ENCODE measurements at places on chromosomes 5 and 9. TPM values are rescaled to one million over a fixed set of nuclear protein-coding genes. Genes with fewer than 3 reads are reported as not detected.

DNA sequence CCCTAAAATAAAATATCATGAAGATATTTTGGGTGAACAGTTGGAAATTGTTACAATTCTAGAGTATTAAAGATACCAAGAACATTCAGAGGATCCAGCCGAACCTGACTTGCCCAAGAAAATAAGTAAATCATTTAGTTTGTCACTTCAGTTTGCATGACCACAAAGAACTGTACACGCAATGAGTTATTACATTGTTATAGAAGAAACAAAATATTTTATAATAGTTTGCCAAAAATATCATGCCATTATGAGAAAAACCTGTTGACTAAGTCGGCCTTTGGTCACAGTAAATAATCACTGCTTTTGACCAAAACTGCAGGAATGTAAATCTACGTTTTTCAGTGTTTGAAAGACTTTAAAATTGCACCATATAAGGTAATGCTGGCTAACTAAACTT is 27.9 kb downstream of the TRIO start:
- H3K4me1 ChIP-seq: peaks cover 64% of the 10 kb centered on the region
- H3K36me3 ChIP-seq: no peaks in the 10 kb centered on the region
- DNase-seq: no peak
- H3K27ac ChIP-seq: no peak overlapping the region

GRCh38 chr9:35163413-35163812 is 1.6 kb downstream of the UNC13B start:
- H3K4me1 ChIP-seq: peaks cover 18% of the 10 kb centered on the region
- H3K36me3 ChIP-seq: no peaks in the 10 kb centered on the region
- no peaks in the 10 kb centered on the region for H3K27me3 ChIP-seq
- peak overlapping the region; percentile 94 for H3K27ac ChIP-seq

DNA sequence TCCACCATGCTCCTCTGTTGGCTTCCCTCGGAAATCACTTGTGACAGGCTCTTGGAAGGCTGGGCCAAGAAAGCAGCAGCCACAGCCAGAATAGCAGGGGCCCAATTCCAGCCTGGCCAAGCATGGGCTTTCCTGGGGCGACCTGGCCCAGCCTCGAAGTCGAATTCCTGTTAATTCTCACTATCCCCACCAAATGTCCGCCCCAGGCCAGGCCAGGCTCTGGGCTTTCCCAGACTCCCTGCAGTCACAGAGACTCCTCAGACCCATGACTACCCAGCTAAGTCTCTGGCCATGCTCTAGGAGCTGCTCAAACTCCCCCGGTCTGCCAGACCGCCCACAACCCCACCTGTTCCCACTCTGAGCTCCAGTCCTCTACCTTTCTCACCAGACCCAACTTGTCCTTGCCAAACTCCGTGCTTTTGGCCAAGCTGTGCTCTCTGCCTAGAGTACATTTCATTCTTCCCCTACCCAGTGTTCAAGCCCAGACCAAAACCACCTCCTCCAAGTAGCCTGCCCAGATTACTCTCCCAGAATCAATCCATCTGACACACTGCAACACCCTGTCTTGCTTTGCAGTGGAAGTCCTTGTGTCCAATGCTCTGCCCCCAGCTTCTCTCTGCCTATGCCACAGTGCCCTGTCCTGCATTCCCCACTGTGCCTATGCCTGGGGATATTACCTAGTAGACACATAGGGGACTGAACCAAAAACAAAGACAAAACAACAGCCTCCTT is 26.2 kb downstream of the SHB start:
- no peaks in the 10 kb centered on the region for H3K36me3 ChIP-seq
- peaks cover 43% of the 10 kb centered on the region for H3K4me1 ChIP-seq
- no peak overlapping the region for H3K4me3 ChIP-seq
- no peak overlapping the region for H3K27ac ChIP-seq
- H3K27me3 ChIP-seq: no peaks in the 10 kb centered on the region
- no peak for DNase-seq

DNA sequence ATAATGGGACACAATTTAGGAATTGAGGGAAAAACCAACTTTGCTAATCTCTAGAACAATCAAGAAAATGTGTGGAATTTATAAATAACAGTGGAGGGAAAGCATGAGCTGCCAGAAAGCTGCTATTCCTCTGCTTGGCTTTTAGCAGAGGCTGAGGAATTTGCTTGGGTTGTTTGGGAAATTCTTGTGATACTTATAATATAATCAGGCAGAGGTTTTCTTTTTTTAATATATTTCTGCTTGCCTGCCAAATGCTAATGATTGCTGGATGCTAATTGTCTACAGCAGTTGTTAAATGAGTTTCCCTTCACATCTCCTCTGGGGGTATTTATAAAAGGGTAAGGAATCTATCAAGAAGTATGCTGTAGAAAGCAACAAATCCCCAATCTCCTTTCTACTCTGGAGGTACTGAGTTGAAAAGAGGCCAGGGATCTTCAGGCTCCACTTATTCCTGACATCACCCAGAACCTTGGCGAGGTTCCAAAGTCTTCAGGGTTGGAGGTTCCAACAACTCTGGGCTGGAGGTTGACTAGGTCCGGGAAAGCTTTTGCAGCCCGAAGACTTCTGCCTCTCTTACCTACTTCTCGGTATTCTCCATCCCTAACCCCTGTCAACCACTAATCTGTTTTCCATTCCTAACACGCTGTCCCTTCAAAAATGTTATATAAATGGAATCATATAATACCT is 60.4 kb upstream of the TMED7 start:
- DNase-seq: peak; percentile 35
- H3K4me3 ChIP-seq: no peak overlapping the region
- H3K4me1 ChIP-seq: no peaks in the 10 kb centered on the region
- H3K27me3 ChIP-seq: peaks cover 48% of the 10 kb centered on the region

DNA sequence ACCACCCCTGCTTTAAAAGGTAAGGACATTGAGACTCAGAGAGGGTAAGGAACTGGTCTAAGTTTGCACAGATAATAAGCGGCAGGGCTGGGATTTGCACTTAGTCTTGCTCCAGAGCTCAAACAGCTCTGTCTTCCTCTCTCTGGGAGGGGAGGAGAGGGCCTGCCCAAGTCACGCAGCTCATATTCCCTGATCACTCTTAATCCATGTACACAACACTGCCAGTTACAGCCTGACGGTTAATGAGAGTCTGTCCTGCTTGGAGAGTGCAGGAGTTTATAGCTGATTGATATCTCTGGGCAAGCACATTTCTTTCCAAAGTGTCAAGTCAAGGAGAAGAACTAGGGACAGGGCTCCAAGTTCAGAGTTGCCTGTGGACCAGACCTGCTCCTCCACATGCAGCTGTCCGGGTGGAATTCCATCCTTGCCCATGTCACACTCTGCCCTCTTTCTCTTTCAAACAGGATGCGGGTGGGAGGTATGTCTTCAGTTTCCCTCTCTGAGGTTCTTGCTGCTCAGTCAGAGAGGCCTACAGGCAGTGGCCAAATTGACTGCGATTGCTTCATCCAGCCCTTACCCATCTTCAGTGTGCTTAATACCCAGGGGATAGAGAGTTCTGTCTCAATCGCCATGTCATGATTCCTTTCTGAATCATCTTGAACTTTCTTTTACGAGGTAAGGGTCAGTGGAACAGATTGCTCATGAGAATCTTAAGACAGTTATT is 54.5 kb downstream of the GALNT12 start:
- H3K4me3 ChIP-seq: no peak overlapping the region
- no peak overlapping the region for H3K27ac ChIP-seq
- H3K27me3 ChIP-seq: peaks cover 25% of the 10 kb centered on the region
- peaks cover 15% of the 10 kb centered on the region for H3K4me1 ChIP-seq

- no peak overlapping the region for H3K4me3 ChIP-seq
- no peak overlapping the region for H3K27ac ChIP-seq
- no peak for DNase-seq
- no peaks in the 10 kb centered on the region for H3K4me1 ChIP-seq
- no peaks in the 10 kb centered on the region for H3K27me3 ChIP-seq
- no peaks in the 10 kb centered on the region for H3K36me3 ChIP-seq
These were observed 882.3 kb upstream of the SEMA6A start for GRCh38 chr5:117456866-117457470.

DNA sequence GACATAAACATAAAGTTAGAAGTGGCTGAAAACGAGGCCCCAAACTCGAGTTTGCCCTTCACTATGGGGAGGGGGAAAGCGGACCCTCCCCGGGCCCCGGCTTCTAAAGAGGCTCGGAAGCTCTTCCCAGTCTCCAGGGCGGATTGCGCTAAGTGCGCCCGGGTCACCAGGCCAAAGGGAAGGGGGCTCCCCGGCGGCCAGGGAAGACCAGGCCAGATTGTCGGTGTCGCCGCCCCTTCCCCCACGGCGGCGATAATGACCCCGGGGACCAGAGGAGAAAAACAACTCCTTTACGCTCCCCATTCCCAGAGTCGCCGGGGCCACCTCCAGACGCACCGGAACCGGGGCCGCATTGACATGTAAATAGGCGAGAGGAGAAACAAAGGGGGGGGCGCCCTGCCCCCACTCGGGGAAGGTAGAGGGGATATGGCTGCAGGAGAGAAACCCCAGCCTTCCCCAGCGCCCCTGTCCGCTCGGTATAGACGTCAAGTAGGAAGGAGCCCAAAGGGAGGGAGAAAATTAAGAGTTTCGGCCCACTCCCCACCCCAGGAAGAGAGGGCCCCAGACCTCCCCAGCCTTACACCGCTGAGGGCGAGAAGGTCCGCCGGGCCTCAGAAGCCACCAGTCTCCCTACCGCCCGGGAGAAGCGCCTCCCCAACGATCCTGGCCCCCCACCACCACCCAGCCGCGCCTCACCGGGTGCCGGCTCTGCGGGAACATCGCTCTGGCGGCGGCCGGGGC is 1.7 kb downstream of the TLE1 start:
- no peak overlapping the region for H3K4me3 ChIP-seq
- peak; percentile 44 for DNase-seq
- peaks cover 8% of the 10 kb centered on the region for H3K4me1 ChIP-seq
- H3K36me3 ChIP-seq: peaks cover 9% of the 10 kb centered on the region

- H3K36me3 ChIP-seq: no peaks in the 10 kb centered on the region
- H3K27ac ChIP-seq: peak overlapping the region; percentile 80
- H3K4me1 ChIP-seq: peaks cover 15% of the 10 kb centered on the region
- H3K27me3 ChIP-seq: no peaks in the 10 kb centered on the region
- H3K4me3 ChIP-seq: peak overlapping the region; percentile 38
These were observed 7.3 kb downstream of the SRFBP1 start for GRCh38 chr5:121968910-121969607.

DNA sequence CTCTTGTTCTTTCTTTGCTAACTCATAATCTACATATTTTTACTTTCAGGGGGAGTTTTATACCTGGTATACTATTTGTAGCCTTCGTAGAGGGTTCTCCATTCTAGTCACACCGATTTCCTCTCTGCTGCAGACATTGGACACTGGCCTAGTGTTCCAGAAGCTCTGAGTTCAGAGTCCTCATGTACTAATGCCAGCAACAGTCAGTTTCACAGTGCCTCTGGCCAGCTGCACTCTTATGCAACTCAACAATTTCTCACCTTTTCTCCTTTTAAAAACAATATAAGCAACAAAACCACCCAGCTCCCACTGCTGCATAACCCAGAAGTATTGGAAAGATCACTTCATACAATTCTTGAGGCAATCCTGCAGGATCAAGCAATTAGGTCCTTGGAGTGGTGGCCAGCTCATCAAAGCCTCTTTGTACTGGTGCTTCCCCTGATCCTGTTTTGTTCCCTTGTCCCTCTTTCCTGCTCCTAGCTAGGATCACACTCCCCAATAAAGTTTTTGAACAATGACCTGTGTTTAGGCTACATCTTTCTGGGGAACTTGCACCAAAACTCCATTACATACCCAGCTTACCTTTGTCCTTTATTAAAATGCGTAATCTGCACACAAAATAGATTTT is 98.1 kb upstream of the TUT7 start:
- H3K27ac ChIP-seq: no peak overlapping the region
- H3K27me3 ChIP-seq: no peaks in the 10 kb centered on the region
- DNase-seq: no peak
- no peak overlapping the region for H3K4me3 ChIP-seq
- H3K36me3 ChIP-seq: no peaks in the 10 kb centered on the region

- H3K27me3 ChIP-seq: no peaks in the 10 kb centered on the region
- H3K4me1 ChIP-seq: peaks cover 15% of the 10 kb centered on the region
- DNase-seq: peak; percentile 59
- peak overlapping the region; percentile 78 for H3K27ac ChIP-seq
- H3K36me3 ChIP-seq: peaks cover 24% of the 10 kb centered on the region
These were observed 88.8 kb upstream of the DMRT1 start for GRCh38 chr9:752681-753200.

GRCh38 chr9:126533926-126534310 is 79.8 kb upstream of the LMX1B start:
- no peaks in the 10 kb centered on the region for H3K4me1 ChIP-seq
- DNase-seq: no peak

DNA sequence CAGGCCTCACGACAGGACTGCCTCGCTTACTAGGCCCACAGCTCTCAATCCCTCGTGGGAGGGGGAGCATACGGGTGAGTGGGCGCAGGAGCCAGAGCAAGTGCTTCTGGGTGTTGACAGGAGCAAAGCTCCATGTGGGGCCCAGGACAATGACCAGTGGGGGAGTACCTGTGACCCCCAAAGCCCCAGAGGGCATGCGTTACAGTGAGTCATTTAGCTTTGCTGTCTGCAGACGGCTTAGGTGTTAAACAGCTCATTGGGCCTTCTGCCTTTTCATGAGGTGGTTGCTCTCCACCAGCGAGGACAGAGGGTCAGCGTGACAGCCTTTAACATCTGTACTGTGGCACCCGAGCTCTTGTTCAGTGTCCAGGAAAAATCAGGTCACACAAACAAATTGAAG is 78.2 kb downstream of the GRAMD2B start:
- DNase-seq: no peak
- peaks cover 21% of the 10 kb centered on the region for H3K4me1 ChIP-seq
- no peaks in the 10 kb centered on the region for H3K27me3 ChIP-seq
- H3K36me3 ChIP-seq: peaks cover 5% of the 10 kb centered on the region
- H3K4me3 ChIP-seq: no peak overlapping the region

- H3K4me3 ChIP-seq: no peak overlapping the region
- no peaks in the 10 kb centered on the region for H3K27me3 ChIP-seq
- H3K27ac ChIP-seq: no peak overlapping the region
- H3K36me3 ChIP-seq: no peaks in the 10 kb centered on the region
- H3K4me1 ChIP-seq: no peaks in the 10 kb centered on the region
- DNase-seq: no peak
These were observed 94.1 kb downstream of the APBA1 start for GRCh38 chr9:69578026-69578425.

GRCh38 chr9:38022995-38023394 is 46.0 kb downstream of the SHB start:
- no peaks in the 10 kb centered on the region for H3K27me3 ChIP-seq
- no peak for DNase-seq
- H3K4me3 ChIP-seq: no peak overlapping the region
- H3K27ac ChIP-seq: no peak overlapping the region
- peaks cover 65% of the 10 kb centered on the region for H3K4me1 ChIP-seq
- peaks cover 6% of the 10 kb centered on the region for H3K36me3 ChIP-seq

The ZNG1C gene
- 54.8 TPM for total RNA-seq

The CCDC192 gene
- not detected for total RNA-seq

The ZNF354C gene
- total RNA-seq: 3.9 TPM

Measured in MCF 10A (cell line).